ENCODE measurements at places on chromosomes 1 and 21.

DNA sequence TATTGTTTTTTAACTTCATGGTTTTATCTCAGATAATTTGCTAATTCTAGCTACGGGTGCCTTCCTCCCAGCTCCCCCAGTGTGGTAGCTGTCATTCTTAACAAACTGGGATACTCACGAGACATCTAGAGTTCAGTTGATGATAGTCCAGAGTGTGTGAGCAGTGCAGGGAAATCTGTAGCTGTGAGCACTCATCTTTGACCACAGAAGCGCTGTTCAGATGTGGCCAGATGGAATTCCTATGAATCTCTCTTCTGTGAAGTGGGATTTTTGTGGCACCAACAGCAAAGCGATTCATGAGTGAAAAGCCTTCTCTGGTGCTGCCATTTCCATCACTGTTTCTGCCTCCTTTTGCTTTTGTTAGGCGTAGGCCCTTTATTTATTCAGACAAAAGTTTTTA is 125.1 kb downstream of the NFIA start:
- DNase-seq, result no peak

GRCh38 chr21:16912075-16912474 is 600.8 kb upstream of the CXADR start:
- no peak for DNase-seq

- DNase-seq, result no peak
These were observed 55.2 kb upstream of the KAZN start for GRCh38 chr1:14543191-14543840.

GRCh38 chr1:181676269-181676668 is 193.0 kb downstream of the CACNA1E start:
- peak; percentile 2 for DNase-seq

All from activated CD4-positive, alpha-beta T cell treated with anti-CD3 and anti-CD28 coated beads, Interleukin-2, Interleukin-4, amounts not matched to agents 100 ng/mL and 50 ng/mL, durations not matched to agents 16 hours and 8 hours (primary cell).